ENCODE measurements at places on chromosomes 16 and 17. TPM values are rescaled to one million over a fixed set of nuclear protein-coding genes. Genes with fewer than 3 reads are reported as not detected.
A peak's percentile ranks its signal among the peaks of the same experiment; 100 is the strongest.

DNA sequence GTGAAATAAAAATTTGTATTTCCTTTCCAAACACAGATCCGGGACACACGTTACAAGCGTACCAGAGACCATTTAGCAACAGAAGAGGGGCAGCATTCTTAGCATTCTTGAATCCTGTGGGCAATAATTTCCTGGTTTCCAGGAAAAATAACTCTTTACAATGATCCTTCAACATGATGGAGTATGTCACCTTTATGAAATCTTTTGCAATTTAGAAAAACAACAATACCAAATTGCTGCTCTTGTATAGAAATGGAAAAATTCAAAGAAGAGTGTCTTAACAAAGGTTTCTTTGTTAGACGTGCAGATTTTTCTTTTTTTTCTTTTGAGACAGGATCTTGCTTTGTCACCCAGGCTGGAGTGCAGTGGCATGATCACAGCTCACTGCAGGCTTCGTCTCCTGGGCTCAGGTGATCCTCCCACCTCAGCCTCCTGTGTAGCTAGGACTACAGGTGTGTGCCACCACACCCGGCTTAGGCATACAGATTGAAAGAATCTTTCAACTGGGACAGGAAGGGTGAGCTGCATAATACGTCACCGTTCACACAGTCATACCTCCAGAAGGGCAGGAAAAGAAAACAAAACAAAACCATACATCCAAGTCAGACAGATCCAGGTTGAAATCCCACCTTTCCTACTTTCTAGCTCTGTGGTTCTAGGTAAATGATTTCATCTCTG is 10.8 kb upstream of the GCSH start:
- DNase-seq, result no peak

DNA sequence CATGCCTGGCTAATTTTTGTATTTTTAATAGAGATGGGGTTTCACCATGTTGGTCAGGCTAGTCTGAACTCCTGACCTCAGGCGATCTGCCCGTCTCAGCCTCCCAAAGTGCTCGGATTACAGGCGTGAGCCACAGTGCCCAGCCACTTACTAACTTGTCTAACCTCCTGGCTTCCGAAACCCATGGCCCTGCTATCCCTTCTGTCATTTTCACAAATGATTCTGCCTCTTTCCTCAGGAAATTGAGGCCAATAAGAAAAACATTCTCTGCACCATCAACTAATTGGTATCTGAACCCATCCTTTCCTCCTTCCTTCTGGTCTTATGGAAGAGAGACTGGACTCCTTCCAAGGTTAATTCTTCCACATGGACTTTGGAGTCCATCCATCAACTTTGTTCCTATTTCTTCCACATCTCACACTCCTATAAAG is 27.9 kb upstream of the TNRC6A start:
- DNase-seq, result peak; percentile 67

The PRCD gene
- total RNA-seq, result not detected

- DNase-seq, result no peak
Observed at GRCh38 chr16:66741950-66742808, 9.2 kb downstream of the DYNC1LI2 start.

- DNase-seq, result no peak
Observed at GRCh38 chr17:45666046-45666600, 118.0 kb upstream of the CRHR1 start.

DNA sequence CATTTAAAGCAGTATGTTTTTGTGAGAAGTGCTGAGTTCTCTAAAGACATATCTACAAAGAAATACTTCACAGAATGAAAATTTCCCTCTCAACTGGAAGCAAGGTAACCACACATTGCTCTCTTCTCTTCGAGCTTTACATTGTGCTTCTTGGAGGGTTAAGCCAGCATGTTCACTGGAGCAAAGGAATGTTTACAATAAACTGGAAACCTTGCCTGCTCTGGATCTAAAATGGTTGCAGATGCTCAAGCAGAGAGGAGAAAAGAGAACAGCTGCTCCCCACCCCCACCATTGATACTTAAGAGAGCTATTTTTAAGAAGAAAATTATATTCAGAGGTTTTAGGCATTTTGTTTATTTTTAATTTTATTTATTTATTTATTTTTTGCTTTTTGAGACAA is 213.1 kb downstream of the CEP112 start:
- DNase-seq, result no peak
